Fibroblast of the aortic adventitia (primary cell): ENCODE measurements at places on chromosomes 4 and X.
A peak's percentile ranks its signal among the peaks of the same experiment; 100 is the strongest.

DNA sequence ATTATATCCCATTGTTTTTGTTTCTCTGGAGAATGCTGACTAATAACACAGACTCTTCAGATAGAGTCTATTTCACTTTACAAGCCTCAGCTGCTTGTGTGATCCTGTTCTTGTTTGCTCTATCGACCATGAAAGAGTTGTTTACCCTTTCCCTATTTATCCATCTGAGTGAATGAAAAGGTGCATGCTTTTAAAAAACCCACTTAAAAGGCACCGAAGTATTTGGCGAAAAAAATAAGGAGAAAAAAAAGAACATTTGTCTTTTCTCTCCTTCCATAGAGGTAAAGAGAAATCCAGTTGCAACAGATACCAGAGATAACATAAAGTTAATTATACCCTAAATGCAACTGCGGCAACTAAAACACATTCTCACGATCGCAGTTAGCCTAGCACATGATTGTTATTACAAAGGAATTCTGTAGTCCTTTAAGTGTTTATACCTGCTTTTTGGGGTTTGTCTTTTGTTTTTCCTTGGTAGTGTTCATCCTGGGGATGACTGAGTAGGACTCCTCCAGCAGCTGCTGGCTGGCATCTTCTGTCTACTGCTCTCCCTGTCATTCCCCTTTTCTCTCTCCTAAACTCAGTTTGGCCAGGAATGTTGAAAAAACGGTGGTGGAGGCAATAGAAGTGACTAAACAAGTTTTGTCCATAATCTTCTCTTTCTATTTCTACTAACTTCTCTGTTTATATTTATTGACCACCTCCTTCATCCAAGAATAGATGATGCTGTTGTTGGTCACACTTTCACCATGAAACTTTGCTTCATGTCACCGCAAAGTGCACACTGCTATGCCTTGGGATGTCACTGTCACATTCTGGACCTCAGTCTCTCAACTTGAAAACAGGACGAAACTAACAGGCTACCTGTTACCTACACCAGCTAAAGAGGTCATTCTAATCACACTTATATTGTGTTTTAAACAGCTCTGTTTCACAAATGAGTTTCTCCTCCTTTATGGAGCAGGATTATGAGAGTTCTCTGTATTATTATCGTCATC is 41.9 kb upstream of the FRAS1 start:
- no peak for DNase-seq

GRCh38 chrX:24026432-24026831 is 554 bp downstream of the KLHL15 start:
- peak; percentile 37 for DNase-seq

- DNase-seq: no peak
Observed at GRCh38 chr4:168437192-168437943, 42.9 kb downstream of the DDX60L start.

DNA sequence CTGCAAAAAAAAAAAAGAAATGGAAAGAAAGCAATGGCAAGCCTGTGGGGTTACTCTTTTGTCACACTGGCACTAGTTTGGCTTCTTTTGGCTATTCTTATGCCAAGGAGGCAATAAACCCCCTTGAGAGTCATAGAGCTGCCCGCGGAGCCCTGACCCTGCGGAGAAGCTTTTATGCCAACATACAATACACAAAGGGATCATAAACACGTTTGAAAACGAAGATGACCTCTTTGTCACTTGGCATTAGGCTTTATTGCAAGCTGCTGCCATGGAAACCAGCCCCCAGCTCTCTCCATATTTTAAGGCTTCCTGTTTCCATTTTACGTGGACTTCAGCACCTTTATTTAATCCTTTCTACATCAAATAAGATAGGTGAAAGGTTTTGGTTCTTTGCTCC is 7.6 kb downstream of the NEUROG2 start:
- no peak for DNase-seq

DNA sequence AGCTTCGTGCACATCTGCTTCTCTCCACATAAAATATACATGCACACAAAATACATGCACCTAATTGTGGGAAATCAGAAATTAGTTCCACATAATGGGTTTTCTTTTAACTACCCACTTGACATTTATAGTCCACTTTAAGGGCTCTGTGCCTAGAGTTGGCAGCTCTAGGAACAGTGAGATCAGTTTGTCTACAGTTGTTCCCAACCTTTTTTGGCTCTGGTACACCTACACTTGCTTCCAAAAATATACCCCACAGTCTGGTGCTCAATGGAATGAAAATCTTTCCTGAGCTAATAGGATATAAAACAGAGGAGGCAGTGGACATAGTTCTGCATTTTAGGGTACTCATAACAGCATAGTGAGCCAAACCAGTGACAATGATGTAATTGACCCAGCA is 36.1 kb downstream of the HDAC8 start:
- peak; percentile 25 for DNase-seq

- no peak for DNase-seq
Observed at GRCh38 chrX:39927380-39927779, 170.4 kb downstream of the BCOR start.

DNA sequence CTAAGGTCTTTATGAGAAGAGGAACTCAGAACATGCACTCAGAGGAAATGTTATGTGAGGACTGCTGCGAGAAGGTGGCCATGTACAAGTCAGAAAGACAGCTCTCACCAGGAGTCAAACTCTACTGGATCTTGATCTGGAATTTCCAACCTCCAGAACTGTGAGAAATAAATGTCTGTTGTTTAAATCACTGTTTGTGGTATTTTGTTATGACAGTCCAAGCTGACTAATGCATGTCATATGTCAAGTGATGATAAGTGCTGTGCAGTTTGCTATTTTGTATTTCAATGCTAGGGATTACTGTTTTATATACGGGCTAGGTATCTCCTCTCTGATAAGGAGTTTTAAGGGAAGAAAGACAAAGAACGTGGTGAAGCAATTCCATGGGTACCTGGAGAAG is 162.3 kb downstream of the CPEB2 start:
- DNase-seq: no peak

DNA sequence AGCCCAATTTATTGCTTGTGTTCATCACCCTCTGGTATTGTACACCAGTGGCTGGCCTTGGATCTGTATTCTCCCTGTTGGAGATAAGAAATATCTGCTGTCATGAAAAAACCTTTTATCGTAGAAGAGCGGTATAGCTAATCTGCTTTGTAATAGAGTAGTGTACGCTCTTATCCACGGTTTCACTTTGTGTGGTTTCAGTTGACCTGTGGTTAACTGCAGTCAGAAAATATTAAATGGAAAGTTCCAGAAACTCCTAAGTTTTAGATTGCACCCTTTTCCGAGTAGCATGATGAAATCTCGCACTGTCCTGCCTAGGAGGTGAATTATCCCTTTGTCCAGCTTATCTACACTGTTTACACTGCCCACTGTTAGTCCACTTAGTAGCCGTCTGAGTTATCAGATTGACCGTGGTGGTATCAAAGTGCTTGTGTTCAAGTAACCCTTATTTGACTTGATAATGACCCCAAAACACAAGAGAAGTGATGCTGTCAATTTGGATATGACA is 42.4 kb downstream of the KDM6A start:
- peak; percentile 46 for DNase-seq
